ENCODE measurements at places on chromosomes 7 and 10.
A peak's percentile ranks its signal among the peaks of the same experiment; 100 is the strongest.

DNA sequence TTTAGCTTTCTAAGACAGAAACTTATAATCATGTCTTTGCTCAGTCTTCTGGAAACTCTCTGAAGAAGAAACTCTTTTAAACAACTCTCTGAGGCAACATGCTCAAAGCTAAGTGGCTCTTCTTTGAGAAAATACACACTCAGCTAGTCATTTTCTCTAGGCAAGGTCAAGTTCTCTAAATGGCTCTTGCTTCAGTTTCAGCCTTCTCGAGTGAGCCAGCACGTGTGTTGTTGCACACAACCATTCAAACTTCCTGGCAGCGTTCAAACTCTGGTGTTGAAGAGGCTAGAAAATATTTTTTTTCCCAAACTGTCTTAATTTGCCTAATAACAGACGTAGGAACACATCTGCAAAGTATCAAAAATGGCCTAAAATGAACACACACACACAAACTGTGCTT, 129.1 kb downstream of the THSD7A start:
- no peak for DNase-seq

DNA sequence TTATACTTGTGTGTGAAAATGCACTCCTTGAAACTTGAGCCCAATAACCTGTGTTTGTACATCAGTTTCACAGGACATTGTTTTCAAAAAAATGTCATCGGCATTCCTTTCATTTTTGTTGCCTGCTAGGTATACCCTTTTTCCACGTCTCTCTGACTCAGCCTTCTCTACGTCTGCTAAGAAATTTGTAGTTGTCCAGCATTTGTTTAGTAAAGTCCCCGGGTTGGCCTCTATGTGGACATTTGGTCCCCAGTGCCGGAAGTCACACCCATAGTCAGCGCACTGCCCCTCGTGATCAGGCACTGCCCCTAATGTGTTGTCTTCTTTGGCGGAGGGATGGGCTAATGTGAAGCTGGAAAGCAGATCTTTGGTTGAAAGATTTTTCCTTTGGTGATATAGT, 222.3 kb downstream of the LRMDA start:
- no peak for DNase-seq

DNA sequence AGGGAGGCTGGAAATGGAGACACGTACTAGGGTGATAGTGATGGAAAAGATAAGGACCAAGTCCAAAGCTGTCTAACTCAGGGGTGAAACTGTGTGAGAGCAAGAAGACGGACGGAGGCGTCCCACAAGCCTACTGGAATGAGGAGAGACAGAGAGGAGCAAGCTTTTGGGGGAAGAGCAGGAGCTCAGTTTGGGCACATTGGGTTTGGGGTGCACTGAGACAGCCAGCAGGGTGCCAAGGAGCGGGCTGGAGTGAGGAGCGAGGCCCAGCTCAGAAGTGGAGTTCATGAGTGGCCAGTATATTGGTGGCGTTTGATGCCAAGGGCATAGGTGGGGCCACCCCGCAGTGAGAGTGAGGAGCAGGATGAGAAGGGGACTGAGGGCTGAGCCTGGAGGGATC, 22.6 kb downstream of the GHRHR start:
- no peak for DNase-seq

DNA sequence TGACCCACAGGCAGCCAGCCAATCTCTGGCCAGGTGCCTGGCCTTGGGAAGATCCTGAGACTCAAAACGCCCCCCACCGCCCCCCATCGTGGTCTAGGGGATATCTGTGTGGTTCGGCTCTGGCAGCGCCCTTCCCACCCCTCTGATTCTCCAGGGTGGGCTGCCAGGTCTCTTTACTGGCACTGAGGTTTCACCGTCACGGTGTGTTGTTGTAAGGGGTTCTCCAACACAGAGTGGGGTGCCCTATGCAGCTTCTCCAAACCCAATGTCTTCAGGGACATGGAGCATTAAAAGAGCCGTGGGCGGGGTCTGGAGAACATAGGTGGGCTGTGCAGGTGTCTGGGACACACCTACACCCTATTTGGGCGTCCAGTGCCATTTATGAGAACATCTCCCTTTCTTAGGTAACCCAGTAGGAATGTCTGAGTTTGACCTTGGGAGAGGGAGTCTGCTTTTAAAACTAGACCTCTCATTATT, 1.5 kb downstream of the MAFK start:
- no peak for DNase-seq

DNA sequence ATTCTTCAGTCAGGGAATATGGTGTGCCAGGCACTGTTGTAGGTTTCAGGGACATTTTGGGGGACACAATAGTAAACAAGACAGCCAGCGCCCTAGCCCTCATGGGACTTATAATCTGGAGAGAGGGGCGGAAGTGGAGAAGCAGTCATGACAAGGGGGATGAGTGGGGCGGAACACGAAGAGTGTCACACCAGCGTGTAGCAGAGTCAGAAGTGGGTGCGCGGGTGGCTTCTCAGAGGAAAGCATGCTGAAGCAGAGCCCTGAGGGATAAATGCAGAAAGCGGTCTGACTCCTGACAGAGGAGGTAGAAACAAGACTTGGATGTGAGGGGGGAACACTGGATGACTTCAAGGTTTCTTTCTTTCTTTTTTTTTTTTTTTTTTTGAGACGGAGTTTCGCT, 160.3 kb upstream of the LYZL2 start:
- no peak for DNase-seq

DNA sequence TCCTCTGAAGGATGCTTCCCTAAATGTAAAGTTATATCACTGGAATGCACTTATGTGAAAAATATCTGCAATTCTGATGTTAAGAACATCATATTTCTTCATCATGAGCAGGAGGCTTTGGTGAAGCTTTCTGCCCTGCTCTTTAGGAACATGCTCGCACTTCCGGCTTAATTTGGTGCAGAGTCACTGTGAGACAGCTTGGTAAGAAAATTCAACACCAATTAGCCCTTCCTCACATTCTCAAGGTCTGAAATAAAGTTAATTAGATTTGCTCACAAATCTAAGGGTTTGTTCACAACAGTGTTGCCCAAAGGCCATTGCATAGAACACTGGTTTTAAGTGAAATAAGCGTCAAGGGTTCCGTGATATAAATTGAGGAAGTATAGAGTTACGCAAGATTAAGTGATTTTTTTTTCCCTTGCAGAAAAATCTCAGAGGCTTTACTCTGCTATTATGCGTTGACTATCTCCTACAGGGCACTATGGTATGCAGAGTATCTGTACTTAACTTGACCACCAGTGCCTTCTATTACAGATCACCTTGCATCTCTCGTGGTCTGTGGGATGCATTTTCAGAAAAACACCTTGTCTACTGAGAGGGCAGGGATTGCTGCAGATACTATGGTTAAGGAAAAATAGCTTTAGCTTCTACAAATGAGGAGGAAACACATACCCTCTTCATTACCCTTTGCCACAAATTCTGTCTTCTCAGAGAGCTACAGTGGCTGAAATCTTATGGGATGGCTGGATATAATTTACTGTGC, 953.9 kb downstream of the TYW1 start:
- no peak for DNase-seq

DNA sequence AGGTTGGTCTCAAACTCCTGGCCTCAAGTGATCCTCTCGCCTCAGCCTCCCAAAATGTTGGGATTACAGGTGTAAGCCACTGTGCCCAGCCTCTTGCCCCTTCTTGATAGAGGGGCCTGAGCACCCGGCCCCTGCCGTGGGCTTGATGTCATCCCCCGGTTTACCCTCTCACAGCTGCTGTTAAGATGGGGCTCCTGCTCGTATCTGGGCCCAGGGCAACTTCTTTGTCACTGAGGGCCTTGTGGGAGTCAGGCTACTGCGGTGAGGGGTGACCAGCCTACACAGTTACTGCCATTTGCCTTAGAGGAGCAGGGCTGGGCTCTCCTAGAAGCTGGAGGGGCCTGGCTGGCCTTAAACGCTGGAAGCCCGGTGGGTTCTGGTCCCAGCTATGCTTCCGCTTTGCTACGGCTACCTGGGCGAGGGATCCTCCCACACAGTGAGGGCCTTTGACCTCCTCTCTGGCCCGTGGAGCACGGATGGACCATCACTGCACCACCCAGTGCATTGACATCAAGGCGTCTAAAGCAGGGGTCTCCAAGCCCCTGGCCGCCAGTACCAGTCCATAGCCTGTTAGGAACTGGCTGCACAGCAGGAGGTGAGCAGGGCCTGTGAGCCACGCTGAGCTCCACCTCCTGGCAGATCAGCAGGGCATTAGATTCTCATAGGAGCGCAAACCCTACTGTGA, 1.1 kb upstream of the TMEM130 start:
- DNase-seq: no peak

DNA sequence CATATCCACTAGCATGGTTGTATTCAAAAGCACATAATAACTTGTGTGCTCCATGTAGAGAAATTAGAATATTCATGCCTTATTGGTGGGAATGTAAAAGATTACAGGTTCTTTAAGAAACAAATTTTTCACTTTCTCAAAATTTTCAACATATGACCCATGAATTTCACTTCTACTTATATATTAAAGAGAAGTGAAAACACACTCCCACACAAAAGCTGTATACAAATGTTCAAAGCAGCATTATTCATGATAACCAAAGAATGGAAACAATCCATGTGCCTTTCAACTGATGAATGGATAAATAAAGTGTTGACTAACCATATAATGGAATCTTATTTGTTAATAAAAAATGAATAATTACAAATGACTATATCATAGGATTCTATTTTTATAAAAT, 694.5 kb upstream of the PCDH15 start:
- DNase-seq: no peak

- no peak for DNase-seq
These were observed 1094.4 kb upstream of the C7orf33 start for GRCh38 chr7:147496209-147496608.

DNA sequence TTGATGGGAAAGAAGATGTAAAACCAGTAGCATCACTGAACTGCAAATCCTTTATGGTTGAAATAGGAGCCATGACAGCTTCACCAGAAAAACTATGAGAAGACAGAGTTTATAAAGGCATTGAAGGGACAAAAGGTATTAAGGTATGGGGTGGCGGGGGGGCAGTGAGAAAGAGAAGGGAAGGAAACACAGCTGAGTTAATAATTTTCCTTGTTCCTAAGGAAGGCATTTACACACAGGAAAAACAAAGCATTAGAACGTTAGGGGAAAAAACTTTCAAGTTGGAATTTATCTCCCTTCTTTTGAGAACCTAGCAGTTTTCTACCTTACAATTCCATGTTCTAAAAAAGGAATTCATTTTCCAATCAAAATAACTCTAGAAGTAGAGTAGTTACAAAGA, 4.4 kb downstream of the LARP4B start:
- no peak for DNase-seq

- no peak for DNase-seq
These were observed 322.0 kb downstream of the FRMD4A start for GRCh38 chr10:14008740-14009080.

GRCh38 chr7:24052572-24053260, 231.3 kb upstream of the NPY start:
- no peak for DNase-seq

DNA sequence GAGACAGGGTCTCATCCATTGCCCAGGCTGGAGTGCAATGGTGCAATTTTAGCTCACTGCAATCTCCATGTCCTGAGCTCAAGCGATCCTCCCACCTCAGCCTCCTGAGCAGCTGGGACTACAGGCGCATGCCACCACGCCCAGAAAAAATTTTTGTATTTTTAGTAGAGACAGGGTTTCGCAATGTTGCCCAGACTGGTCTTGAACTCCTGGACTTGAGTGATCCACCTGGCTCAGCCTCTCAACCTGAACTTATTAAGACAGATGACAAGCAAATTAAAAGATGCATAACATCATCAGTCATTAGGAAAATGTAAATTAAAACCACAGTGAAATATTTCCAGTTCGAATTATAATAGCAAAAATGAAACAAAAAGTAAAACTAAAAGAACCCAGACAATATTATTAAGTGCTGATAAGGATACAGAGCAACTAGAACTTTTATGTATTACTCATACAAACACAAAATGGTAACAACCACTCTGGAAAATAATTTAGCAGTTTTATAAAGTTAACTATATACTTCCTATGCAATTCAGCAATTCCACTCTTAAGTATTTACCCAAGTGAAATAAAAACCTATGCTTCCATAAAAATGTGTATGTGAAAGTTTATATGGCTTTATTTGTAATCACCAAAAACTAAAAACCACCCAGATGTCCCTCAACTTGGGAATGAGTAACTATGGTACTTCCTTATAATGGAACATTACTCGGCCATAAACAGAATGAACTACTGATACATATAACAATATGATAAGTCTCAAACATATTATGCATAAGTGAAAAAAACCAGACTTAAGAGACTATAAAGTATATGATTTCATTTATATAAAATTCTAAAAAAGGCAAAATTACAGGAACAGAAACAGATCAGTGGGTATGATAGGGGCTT, 15.3 kb downstream of the ZFAND4 start:
- DNase-seq: no peak

DNA sequence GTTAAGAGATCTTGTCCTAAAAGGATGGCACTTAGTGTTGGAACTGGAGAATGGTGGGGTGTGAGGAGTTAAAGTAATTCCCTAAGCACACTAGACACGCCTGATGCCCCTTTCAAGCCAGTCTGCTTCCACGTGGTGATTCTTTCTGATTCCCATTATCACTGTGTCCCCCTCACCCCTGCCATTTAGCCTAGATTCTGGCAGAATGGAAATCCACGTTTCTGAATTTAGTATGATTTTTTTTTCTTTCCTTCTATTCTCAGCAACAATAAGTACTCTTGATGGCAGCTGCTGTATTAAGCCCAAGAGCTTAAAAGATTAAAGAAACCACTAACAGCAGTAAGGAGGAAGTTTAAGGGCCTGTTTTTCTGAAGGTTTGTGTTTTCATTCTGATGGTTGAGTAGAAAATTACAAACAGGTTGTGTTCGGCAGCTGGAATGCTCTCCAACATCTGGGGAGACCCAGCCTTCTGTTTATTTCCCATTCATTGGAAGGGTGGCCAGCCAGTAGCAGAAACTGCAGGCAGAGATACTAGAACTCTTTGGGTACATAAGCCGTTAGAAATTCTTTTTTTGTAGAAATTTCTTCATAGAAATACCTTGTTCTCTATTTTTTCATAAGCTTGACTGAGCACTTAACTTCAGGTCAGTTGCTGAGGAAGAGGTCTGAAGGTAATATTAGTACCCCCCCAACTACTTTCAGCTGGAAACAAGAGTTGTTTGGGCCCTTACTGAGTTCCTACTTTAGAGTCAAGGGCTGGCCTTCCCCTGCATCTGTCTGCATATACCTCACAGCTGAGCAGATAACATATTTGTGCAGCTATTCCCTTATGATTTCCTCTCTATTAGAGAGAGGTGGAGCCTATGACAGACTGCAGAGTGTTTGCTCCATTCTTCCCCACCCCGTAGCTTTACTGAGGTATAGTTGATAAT, 355.1 kb downstream of the AUTS2 start:
- DNase-seq: peak; percentile 54

GRCh38 chr7:38424750-38425463, 151.5 kb upstream of the TARP start:
- DNase-seq: no peak

- DNase-seq: no peak
These were observed 70.2 kb upstream of the CUX1 start for GRCh38 chr7:101747053-101747878.

GRCh38 chr7:148146346-148146745, 444.2 kb upstream of the C7orf33 start:
- DNase-seq: no peak

GRCh38 chr7:41747961-41748360, 45.1 kb upstream of the INHBA start:
- DNase-seq: no peak
